Activated CD4-positive, alpha-beta memory T cell treated with anti-CD3 and anti-CD28 coated beads for 36 hours (primary cell): ENCODE measurements at places on chromosomes 4 and X.
A peak's percentile ranks its signal among the peaks of the same experiment; 100 is the strongest.

DNA sequence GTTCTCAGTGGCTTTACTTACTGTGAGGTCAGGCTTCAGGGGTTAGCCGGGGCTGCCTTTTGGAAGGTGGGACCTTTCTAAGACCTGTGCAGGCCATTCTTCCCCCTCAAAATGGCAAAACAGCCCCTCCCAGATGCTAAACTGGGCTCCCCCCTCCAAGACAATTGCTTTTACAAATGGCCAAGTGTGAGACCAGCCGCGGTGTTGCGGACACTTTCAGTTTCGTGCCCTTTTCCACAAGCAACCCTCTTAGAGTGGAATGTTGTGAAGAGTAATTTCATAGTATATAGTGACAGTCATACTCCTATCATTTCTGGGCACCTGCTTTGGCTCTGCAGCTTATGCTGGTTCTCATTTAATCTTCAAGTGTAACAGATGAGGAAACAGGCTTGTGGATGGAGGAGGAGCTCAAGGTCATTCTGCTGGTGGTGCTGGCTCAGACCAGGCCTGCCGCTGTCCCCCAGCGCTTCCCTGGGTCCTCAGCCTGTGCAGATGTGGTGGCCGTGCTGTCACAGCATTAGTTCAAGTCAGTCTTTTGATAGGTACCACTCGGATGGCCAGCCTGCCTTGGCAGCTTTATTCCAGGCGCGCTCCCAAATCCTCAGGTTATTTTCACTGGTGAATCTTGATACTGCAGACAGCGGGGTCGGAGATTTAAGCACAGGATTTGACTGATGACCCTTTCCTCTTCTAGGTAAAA, 55.0 kb upstream of the TADA2B start:
- H3K4me3 ChIP-seq, result peak overlapping the region; percentile 97
- H3K36me3 ChIP-seq, result no peaks in the 10 kb centered on the region
- peaks cover 75% of the 10 kb centered on the region for H3K4me1 ChIP-seq
- no peaks in the 10 kb centered on the region for H3K27me3 ChIP-seq

- H3K36me3 ChIP-seq, result no peaks in the 10 kb centered on the region
- DNase-seq, result no peak
- H3K27ac ChIP-seq, result no peak within 1 kb of the TSS
- peaks cover 6% of the 10 kb centered on the region for H3K4me1 ChIP-seq
- H3K27me3 ChIP-seq, result peaks cover 53% of the 10 kb centered on the region
These were observed at the start of gene CRMP1 for GRCh38 chr4:5893004-5893580. TSS of gene CRMP1 (minus strand) at chr4:5893086. CDS start at chr4:5892969, 117 bp downstream.

DNA sequence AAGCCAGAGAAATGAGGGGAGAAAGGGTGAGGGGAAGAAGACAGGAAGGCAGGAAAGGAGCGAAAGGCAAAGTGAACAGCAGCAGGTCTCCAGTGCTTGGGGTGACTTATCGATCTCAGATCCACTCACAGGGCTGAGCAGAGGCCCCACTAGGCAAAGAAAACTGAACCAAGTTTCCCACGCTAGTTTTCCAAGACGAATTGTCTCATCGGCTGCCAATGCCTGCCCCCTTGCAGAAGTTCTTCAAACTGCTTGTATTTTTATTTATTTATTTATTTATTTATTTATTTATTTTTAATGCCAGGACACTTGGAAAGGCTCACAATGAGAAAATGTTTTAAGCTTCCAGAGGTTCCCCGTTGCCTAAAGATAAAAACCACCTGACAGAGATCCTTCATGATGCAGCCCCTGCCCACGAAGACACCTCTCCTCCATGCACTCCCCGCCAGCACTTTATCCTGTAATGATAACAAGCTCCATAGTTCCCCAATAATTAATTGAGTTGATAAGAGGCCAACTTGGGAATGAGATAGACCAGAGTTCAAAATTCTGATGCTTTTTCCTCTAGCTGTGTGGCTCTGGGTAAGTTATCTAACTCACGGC, 43.2 kb downstream of the QDPR start:
- DNase-seq, result no peak
- no peaks in the 10 kb centered on the region for H3K36me3 ChIP-seq
- H3K4me1 ChIP-seq, result no peaks in the 10 kb centered on the region
- H3K27me3 ChIP-seq, result no peaks in the 10 kb centered on the region
- H3K4me3 ChIP-seq, result no peak overlapping the region

- no peak overlapping the region for H3K4me3 ChIP-seq
- peaks cover 3% of the 10 kb centered on the region for H3K36me3 ChIP-seq
- no peak for DNase-seq
- no peaks in the 10 kb centered on the region for H3K27me3 ChIP-seq
- H3K27ac ChIP-seq, result no peak overlapping the region
These were observed 36.9 kb upstream of the CHIC1 start for GRCh38 chrX:73525928-73526690.

DNA sequence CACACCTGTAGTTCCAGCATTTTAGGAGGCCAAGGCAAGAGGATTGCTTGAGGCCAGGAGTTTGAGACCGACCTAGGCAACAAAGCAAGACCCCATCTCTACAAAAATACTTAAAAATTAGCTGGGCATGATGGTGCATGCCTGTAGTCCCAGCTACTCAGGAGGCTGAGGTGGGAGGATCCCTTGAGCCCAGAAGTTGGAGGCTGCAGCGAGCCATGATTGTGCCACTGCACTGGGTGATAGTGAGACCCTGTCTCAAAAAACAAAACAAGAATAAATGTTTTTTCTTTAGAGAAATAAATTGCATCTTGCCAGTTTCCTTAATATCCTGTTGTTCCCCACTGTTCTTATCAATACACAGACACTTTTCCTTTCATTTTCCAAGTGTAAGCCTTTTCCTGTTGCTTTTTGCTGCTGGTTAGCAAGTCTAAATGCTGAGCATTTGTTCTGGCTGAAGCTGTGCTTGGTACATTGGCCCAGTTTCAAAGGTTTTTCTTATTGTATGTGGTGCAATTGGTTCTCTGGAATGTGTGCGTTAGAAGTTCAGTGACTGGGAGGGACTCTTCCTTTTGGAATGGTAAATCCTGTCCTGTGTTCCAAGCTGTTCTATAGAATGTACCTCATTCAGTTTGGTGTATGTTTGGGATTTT, 98.2 kb downstream of the AFF1 start:
- H3K27me3 ChIP-seq, result no peaks in the 10 kb centered on the region
- H3K36me3 ChIP-seq, result no peaks in the 10 kb centered on the region
- H3K4me1 ChIP-seq, result peaks cover 34% of the 10 kb centered on the region
- DNase-seq, result no peak

DNA sequence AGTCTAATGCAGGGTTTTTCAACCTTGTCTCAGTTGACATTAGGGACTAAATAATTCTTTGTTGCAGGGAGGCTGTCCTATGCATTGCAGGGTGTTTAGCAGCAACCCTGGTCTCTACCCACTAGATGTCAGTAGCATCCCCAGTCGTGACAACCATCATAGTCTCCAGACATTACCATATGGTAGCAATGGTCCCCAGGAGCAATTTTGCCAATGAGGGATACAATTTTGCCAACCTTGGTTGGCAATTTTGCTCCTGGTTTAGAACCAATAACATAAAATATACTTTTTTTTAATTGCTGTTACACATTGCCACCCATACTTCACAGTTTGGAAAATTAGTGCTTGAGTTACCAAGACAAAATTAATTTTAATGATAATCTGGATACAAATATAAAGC, 6.0 kb downstream of the EREG start:
- H3K36me3 ChIP-seq, result no peaks in the 10 kb centered on the region
- peaks cover 18% of the 10 kb centered on the region for H3K27me3 ChIP-seq
- peaks cover 3% of the 10 kb centered on the region for H3K4me1 ChIP-seq
- no peak overlapping the region for H3K4me3 ChIP-seq
- no peak overlapping the region for H3K27ac ChIP-seq
- DNase-seq, result peak; percentile 36

- DNase-seq, result no peak
- peaks cover 11% of the 10 kb centered on the region for H3K27me3 ChIP-seq
- H3K27ac ChIP-seq, result no peak overlapping the region
- no peaks in the 10 kb centered on the region for H3K36me3 ChIP-seq
These were observed 35.9 kb downstream of the C4orf50 start for GRCh38 chr4:5982156-5982973.

- DNase-seq, result no peak
- no peak overlapping the region for H3K27ac ChIP-seq
- peaks cover 25% of the 10 kb centered on the region for H3K4me1 ChIP-seq
- H3K27me3 ChIP-seq, result no peaks in the 10 kb centered on the region
- no peak overlapping the region for H3K4me3 ChIP-seq
- peaks cover 69% of the 10 kb centered on the region for H3K36me3 ChIP-seq
These were observed 106.0 kb downstream of the LRBA start for GRCh38 chr4:150909116-150909515.

DNA sequence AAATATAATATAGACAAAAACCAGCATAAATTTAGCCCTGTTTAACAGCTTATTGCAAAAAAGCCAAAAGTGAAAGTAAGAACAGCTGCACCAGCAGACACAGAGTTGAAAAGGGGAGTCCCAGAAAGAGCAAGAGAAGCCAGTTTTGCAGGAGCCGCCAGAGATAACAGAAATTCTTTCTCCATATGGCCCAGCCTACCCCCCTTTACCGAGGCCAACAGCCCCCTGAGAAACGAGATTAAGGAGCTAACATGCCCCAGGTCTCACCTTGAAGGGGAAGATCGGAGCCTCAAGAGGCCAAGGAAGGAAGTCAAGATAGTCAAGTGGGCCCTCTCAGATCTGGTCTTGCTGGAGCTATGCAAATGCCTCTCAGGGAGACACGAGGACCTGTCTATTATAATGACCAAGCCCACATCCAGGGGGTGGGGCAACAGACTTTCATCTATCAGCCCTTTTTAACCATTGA, 4.8 kb downstream of the ACOX3 start:
- peak; percentile 71 for DNase-seq
- peaks cover 5% of the 10 kb centered on the region for H3K36me3 ChIP-seq
- peak overlapping the region; percentile 73 for H3K4me3 ChIP-seq
- H3K4me1 ChIP-seq, result peaks cover 45% of the 10 kb centered on the region
- peak overlapping the region; percentile 93 for H3K27ac ChIP-seq

- H3K4me3 ChIP-seq, result no peak overlapping the region
- H3K27me3 ChIP-seq, result peaks cover 6% of the 10 kb centered on the region
- no peaks in the 10 kb centered on the region for H3K4me1 ChIP-seq
- no peaks in the 10 kb centered on the region for H3K36me3 ChIP-seq
These were observed 137.7 kb upstream of the RAPGEF2 start for GRCh38 chr4:158965226-158965625.

GRCh38 chr4:88381123-88381522, 2.5 kb downstream of the HERC6 start:
- no peak overlapping the region for H3K4me3 ChIP-seq
- peaks cover 3% of the 10 kb centered on the region for H3K36me3 ChIP-seq
- peaks cover 50% of the 10 kb centered on the region for H3K4me1 ChIP-seq
- peak overlapping the region; percentile 94 for H3K27ac ChIP-seq
- no peaks in the 10 kb centered on the region for H3K27me3 ChIP-seq
- DNase-seq, result no peak

DNA sequence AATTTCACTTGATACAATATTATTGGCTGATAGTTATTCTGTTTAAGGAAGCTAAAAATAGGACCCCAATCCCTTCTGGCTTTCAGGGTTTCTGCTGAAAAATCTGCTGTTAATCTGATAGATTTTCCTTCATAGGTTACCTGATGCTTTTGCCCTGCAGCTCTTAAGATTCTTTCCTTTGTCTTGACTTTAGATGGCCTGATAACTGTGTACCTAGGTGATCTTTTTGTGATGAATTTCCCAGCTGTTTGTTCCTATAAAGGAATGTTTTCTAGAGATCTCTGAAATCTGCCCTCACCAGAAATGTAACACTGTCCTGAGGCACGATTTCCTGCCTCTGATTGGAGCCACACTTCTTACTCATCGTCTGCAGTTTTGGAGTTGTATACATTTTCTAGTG, 69.4 kb upstream of the PRDM5 start:
- H3K27ac ChIP-seq, result no peak overlapping the region
- DNase-seq, result no peak
- H3K4me1 ChIP-seq, result no peaks in the 10 kb centered on the region
- H3K36me3 ChIP-seq, result no peaks in the 10 kb centered on the region
- no peaks in the 10 kb centered on the region for H3K27me3 ChIP-seq
- H3K4me3 ChIP-seq, result no peak overlapping the region

GRCh38 chrX:38937926-38938325, 136.7 kb downstream of the MID1IP1 start:
- no peak overlapping the region for H3K4me3 ChIP-seq
- H3K27ac ChIP-seq, result no peak overlapping the region

GRCh38 chr4:31595496-31595895, 875.3 kb downstream of the PCDH7 start:
- H3K4me1 ChIP-seq, result no peaks in the 10 kb centered on the region
- H3K4me3 ChIP-seq, result no peak overlapping the region

DNA sequence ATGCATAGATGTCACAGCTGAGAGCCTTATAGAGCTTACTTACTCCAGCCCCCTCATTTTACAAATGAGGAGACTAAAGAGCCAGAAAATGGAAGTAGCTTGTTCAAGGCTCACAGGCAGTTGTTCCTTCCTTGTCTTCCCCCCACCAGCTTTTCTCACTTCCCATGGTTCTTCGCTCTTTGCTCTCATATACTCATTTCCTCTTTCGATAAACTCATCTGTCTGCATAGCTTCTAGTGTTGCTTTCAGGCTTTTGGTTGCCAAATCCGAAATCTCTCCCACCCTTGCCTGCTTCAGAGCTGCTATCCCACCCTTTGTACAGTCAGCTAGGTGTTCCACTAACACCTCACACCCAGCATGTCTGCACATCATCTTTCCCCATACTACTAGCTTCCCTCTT, 25.0 kb upstream of the GJB1 start:
- peak overlapping the region; percentile 92 for H3K4me3 ChIP-seq
- peaks cover 3% of the 10 kb centered on the region for H3K4me1 ChIP-seq
- H3K27me3 ChIP-seq, result no peaks in the 10 kb centered on the region

DNA sequence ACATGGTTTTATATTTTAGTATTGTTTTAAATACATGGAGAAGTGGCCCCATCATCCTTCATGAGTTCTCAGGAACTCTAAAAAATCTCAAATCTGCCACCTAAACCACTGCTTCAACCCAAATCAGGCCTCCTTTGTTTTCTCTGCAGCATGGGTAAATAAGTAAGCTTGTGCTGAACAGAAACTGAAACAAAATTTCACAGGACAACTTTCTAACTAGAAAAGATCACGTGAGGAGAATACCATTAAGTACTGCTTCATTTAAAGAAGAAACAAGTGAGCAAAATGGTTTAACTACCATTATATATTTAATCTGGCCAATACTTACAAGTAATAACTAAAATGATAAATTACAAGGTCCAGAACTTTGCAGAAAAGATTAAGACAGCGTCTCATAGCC, 2.5 kb downstream of the ARAP2 start:
- DNase-seq, result no peak
- peak overlapping the region; percentile 97 for H3K4me3 ChIP-seq
- peak overlapping the region; percentile 74 for H3K27ac ChIP-seq
- no peaks in the 10 kb centered on the region for H3K27me3 ChIP-seq
- H3K36me3 ChIP-seq, result peaks cover 47% of the 10 kb centered on the region

GRCh38 chr4:105361053-105361452, 112.8 kb downstream of the PPA2 start:
- H3K4me3 ChIP-seq, result no peak overlapping the region
- no peaks in the 10 kb centered on the region for H3K4me1 ChIP-seq
- H3K27ac ChIP-seq, result no peak overlapping the region
- DNase-seq, result no peak
- H3K27me3 ChIP-seq, result no peaks in the 10 kb centered on the region

- H3K4me1 ChIP-seq, result peaks cover 41% of the 10 kb centered on the region
- peak; percentile 92 for DNase-seq
- no peaks in the 10 kb centered on the region for H3K27me3 ChIP-seq
- peak within 1 kb of the TSS; percentile 65 for H3K4me3 ChIP-seq
- H3K36me3 ChIP-seq, result peaks cover 1% of the 10 kb centered on the region
- H3K27ac ChIP-seq, result peak within 1 kb of the TSS; percentile 74
These were observed at the start of gene TIMP1 for GRCh38 chrX:47581731-47582647. TSS of gene TIMP1 (plus strand) at chrX:47582436. CDS start at chrX:47583416, 980 bp downstream.
